Cortex of kidney (tissue), 1 donor: ENCODE measurements at places on chromosomes 7 and 10.

GRCh38 chr7:29457141-29457561, 106.5 kb upstream of the PRR15 start:
- no peak for DNase-seq

- DNase-seq: no peak
Observed at GRCh38 chr7:43119371-43120075, 7.1 kb downstream of the HECW1 start.

GRCh38 chr10:94315024-94315451, 47.7 kb downstream of the NOC3L start:
- no peak for DNase-seq

DNA sequence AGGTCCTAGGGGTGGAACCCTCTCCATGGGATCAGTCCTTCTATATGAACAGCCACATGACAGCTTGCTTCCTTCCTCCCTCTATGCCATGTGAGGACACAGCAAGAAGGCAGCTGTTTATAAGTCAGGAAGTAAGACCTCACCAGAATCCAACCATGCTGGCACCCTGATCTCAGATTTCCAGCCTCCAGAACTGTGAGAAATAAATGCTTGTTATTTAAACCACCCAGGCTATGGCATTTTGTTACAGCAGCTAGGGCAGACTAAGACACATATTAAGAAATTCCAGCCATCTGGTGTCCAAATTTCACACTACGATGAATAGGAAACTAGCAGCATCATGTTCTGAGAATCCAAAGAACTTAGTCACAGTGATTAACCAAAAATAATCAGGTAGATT, 140.1 kb downstream of the ZFAND4 start:
- DNase-seq: no peak
